ENCODE measurements at places on chromosomes 4 and X.

DNA sequence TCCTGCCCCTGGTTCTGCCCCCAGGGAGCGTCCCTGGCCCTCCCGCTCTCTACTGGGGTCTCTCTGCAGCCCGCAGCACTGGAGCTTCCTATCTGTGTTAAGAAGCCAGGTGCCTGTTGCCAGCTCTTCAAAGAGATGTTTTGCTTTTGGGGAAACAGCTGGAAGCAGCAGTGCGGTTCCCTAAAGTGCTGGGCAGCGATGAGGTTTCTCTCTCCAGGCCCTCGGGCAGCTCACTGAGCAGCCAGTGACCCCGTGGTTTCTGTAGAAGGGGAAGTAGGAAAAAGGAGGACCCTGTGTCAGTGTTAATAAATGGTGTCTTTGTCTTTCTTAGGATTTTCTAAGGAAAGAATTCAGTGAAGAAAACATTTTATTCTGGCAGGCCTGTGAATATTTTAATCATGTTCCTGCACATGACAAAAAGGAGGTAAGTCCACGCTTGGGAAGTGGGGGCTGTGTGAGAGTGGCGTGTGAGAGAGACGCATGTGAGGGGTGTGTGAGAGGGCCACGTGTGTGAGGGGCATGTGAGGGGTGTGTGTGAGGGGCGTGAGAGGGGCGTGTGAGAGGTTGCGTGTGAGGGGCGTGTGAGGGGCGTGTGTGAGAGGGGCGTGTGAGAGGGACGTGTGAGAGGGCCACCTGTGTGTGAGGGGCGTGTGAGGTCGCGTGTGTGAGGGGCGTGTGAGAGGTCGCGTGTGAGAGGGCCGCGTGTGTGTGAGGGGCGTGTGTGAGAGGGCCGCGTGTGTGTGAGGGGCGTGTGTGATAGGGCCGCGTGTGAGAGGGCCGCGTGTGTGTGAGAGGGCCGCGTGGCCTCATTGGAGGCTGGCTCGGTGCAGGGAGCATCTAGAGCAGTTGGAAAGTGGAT is 27.1 kb upstream of the HGFAC start:
- DNase-seq = no peak

DNA sequence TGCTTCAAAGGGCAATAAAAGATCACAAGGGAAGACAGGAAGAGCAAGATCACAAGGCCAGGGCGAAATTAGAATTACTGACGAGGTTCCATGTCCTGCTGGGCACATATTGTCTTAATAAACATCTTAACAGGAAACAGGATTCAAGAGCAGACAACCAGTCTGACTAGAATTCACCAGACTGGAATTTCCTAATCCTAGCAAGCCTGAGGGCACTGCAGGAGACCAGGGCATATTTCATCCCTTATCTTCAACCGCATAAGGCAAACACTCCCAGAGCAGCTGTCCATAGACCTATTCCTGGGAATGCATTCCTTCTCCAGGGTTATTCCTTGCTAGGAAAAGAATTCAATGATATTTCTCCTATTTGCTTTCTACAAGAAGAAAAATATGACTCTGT is 12.4 kb upstream of the TDO2 start:
- no peak for DNase-seq

DNA sequence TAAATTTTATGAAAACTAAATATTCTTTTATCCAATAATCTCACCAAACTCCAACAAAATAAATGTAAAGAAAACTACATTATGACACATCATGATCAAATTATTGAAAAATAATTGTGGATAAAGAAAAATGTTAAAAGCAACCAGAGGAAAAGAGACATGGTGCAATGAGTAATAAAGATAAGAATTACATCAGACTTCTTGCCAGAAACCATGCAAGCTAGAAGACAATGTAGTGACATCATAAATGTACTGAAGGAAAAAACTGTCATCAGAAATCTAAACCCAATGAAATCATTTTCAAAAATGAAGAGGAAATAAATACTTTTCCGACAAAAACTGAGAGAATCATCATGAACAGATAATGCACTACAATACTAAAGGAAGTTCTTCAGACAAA is 135.9 kb upstream of the EOLA2 start:
- no peak for DNase-seq

DNA sequence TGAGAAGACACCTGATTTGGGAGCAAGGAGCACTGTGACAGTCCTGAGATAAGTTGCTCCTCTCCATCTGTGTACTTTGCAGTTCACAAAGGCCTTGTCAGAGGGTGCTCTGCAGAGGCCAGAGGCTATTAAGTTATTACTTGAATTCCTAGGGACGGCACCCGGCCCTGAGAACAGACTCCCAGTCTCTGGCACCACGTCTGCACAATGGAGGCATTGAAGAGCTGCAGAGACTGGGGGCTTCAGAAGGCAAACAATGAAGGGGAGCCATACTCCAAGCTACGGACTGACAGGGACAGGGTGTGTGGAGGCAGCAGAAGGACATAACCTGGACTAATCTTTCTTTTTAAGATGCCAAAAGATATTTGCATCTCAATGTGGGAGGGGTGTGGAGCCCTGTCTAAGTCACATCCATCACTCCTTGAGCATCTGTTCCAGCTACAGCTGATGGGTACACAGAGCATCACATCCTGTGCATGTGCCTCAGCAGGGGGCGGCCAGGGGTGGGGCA is 11.5 kb downstream of the RASGEF1B start:
- no peak for DNase-seq

- DNase-seq = no peak
Measured at GRCh38 chr4:5955201-5955821, 62.4 kb upstream of the CRMP1 start.

DNA sequence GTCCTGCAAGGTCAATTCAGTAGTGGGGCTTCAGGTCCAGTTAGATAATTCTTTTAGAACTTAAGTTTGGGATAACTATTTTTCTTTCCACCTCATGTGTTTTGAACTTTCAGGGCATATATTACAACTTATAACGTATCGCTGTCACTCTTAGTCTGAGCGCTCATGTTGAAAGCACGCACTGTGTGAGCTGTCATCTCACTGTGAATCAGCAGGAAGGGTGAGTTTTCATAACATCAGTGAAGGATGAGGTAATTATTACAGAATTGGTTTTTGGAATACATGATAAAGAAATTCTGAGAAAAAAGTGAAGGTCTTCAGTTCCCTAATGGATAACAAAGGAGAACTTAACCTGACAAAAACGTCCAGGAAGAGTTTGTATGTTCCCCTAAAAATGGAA is 45.1 kb upstream of the SLC4A4 start:
- peak; percentile 46 for DNase-seq

DNA sequence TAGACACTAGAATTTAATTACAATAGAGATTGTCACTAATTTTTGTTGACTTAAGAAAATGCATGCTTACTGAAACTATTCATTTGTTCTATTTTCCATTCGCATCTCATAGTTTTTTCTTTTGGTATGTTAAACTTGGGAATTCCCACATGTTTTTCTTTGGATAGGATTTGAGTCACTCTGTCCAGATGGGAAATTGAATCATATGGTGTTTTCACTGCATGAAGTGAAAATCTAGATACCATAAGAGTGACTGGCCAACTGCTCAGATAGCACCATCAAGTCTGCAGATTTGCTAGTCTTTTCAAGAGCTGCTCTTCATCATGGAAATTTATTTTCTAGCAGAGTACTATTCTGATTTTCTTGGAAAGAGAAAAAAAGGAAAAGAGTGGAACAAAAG is 172.6 kb downstream of the FAM47B start:
- peak; percentile 42 for DNase-seq

- DNase-seq = no peak
Measured at GRCh38 chr4:36553029-36553428, 271.6 kb downstream of the DTHD1 start.

DNA sequence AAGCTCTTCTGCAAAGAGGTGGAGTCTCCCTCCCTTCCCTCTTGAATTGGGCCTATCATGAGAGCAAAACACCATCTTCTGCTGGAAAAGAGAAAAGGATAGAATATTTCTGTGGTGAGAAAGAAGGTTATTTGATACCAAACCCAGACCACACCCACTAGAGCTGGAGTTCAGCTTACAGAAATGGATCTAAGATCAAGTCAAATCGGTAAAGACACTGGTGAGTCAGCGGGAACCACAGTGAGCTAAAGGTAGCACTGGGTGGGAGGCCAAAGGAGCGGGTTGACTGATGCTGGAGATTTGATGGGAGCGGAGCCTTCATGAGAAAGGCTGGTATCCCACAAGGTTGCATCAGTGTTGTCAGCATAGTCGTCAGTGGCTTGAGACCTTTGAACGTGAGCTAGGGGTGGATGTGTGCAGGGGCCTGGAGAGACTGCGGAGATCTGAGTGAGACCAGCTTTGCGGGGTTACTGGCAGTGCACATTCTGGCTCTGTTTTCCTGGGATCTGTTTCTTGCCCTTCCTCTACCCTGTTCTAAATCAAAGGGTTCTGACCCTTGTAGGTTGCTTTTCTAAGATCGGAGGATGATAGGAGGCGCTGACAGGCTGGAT is 106.4 kb upstream of the SCOC start:
- DNase-seq = no peak

DNA sequence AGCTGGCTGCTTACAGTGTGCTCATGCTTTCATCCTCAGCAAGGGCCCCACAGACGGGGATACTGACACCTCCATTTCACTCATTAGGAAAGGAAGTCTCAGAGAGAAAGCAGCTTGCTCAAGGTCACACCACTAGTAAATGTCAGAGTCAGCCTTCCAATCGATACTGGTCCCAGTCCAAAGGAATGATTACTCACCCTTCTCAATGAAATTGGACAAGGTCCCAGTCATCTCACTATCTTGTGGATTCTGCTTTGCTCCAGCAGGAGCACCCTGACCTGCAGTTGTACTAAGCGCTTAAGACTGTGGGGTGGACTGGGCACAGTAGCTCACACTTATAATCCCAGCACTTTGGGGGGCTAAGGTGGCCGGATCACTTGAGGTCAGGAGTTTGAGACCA is 132.2 kb upstream of the SLC34A2 start:
- no peak for DNase-seq

DNA sequence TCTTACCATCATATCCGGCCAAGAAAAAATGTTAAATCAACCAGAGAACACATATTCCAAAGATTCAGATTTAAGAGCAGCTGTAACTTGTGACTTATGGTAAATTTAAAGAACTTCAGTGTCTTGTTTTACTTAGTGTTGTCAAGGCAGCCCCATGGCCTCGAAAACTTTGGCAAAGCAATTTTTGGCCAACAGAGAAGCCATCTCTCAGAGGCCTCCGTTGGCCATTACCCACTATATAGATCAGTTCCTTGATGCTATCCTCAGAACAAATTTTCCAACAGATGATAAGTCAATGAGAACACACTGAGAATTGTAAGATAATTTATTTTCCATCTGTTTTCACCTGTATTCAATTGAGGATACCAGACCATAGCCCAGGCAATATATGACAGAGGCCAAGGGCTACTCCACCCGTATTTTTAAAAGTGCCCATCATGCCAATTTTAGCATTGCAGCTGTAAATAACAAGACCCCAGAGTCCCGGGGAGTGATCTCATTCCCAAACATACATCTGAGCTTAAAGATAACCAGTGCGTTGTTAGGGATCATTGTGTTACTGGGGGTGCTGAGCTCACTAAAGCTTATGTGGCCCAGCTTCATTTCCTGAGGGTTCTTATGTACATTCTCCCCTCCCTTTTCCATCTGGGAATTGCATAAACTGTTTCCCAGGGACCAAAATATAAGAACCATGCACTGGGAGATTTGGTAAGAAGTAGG is 50.0 kb upstream of the PDHA1 start:
- no peak for DNase-seq

- no peak for DNase-seq
Measured at GRCh38 chr4:152935143-152935542, 980 bp upstream of the FHDC1 start.

DNA sequence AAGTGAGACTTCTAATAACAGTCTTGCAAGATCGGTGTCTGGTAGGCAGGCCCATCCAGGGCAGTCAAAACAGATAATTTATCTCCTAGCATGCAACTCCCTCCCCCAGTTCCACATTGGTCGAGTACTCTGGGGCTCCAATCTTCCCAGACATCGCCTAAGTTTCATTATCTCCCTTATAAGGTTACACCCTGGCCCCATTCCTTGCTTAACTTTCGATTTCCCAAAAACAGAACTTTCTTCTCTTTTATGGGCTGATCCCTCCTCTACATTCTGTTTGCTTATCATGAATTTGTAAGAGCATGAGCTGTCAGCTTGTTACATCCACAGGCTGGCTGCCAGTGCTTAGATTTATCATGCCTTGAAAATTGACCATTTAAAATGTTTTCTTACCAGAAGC is 471.3 kb downstream of the TECRL start:
- no peak for DNase-seq

DNA sequence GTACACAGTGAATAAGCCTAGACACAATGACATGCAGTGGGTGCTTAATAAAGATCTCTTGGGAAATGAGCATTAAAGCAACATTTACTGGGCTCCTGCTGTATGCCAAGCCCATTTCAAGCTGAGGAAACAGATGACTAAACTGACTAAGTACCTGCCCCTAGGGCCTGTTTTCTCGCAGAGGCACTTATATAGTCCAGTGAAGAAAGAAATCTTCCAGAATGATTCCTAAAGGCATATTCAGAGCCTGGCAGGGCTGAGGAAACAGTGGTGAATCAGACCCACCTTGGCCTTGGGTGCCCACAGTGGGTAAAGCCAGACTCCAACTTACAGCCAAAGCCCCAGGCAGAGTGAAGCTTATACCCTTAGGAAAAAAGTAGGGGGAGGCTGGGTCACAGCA is 22.0 kb upstream of the S100P start:
- no peak for DNase-seq

DNA sequence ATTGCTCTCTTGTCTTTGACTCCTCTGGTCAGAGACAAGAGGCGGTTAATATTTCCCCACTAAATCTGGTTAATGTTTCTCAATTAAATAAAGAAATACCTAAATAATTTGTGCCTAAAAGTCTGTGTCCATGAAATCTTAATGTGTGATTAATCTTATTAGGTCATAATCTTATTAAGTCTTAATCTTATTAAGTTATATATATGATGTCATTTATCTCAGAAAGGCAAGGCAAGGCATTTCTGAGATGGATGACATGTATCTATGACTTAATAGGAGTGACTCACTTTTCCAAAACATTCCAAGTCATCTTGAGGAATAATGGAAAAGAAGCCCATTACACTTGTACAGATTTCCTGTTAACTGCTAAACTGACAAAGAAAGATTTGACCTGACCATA is 74.7 kb downstream of the TRAM1L1 start:
- DNase-seq = no peak

DNA sequence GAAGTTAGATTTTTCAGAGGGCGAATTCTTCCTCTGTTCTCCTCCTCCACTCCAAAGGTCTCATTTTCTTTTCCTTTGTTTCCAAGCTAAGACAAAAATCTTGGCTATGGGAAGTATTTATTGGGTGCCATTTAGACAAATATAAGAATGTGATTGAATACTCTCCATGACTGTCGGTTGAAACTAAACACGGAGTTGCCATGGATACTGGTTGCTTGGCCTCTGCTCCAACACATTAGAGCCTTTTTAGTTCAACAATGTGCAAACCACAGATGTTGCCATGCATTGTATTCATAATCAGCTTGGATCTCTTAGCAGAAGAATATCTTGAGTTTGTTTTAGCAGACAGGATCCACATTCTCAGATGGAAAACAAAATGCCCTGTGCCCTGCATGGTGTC is 366.5 kb upstream of the LCORL start:
- no peak for DNase-seq

GRCh38 chr4:83604321-83604720 is 68.4 kb downstream of the GPAT3 start:
- no peak for DNase-seq

Data from AG09309 (cell line).